ENCODE measurements at places on chromosomes 6 and 20. TPM values are rescaled to one million over a fixed set of nuclear protein-coding genes. Genes with fewer than 3 reads are reported as not detected.

Gene PSORS1C1
- total RNA-seq, result 6.1 TPM

Gene HLA-F
- total RNA-seq, result 4.3 TPM

Gene TBC1D22B
- 4.4 TPM for total RNA-seq

Gene TPX2
- total RNA-seq, result 98.6 TPM

Gene DYNLT2
- 0.44 TPM for total RNA-seq

Gene FRS3
- total RNA-seq, result 2.6 TPM

Gene LTB
- total RNA-seq, result not detected

Gene PKIB
- total RNA-seq, result 1.6 TPM

Gene ZNF165
- 0.90 TPM for total RNA-seq

Gene B3GALT4
- 0.57 TPM for total RNA-seq

Gene BMP6
- 18.8 TPM for total RNA-seq

Gene NHLRC1
- total RNA-seq, result 1.7 TPM

Gene CRISP2
- total RNA-seq, result not detected

Measured in A549 treated with GW870086 at 1 μM for 4 hours (cell line).